ENCODE measurements at places on chromosomes 16 and 17.

DNA sequence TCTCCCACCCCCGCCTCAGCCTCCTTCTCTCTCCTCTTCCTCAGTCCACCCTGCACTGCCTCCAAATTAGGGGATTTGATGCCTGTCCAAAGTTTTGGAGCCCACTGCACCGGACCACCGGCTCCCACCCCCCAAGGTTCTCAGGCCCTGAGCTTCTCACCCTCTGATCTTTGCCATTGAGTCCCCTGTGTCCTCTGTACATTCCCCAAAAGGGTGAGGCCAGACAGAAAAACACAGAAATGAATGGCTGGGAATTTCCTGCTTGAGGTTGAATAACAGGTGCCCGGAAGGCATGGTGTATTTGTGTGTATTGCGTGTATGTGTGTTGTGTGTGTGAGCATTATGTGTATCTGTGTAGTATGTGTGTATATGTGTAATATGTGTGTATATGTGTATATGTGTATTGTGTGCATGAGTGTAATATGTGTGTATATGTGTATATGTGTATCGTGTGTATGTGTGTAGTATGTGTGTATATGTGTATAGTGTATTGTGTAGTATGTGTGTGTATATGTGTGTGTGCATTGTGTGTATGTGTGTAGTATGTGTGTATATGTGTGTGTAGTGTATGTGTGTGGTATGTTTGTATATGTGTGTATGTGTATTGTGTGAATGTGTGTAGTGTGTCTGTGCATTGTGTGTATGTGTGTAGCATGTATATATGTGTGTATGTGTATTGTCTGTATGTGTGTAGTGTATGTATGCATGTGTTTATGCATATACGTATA, 16.0 kb upstream of the CCL17 start:
- no peak for DNase-seq

DNA sequence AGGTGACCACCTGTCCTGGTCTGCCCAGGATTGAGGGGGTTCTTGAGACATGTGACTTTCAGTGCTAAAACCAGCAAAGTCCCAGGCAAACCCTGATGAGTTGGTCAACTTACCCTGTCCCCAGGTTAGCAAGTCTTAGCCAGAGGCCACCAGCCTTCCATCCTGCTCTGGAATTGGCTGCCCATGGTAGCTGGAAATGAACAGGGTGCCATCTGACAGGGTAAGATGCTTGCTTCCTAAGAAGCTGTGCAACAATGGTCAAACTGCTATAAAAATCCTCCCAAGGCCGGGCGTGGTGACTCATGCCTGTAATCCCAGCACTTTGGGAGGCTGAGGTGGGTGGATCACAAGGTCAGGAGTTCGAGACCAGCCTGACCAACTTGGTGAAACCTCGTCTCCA, 22.8 kb upstream of the MTMR4 start:
- no peak for DNase-seq

DNA sequence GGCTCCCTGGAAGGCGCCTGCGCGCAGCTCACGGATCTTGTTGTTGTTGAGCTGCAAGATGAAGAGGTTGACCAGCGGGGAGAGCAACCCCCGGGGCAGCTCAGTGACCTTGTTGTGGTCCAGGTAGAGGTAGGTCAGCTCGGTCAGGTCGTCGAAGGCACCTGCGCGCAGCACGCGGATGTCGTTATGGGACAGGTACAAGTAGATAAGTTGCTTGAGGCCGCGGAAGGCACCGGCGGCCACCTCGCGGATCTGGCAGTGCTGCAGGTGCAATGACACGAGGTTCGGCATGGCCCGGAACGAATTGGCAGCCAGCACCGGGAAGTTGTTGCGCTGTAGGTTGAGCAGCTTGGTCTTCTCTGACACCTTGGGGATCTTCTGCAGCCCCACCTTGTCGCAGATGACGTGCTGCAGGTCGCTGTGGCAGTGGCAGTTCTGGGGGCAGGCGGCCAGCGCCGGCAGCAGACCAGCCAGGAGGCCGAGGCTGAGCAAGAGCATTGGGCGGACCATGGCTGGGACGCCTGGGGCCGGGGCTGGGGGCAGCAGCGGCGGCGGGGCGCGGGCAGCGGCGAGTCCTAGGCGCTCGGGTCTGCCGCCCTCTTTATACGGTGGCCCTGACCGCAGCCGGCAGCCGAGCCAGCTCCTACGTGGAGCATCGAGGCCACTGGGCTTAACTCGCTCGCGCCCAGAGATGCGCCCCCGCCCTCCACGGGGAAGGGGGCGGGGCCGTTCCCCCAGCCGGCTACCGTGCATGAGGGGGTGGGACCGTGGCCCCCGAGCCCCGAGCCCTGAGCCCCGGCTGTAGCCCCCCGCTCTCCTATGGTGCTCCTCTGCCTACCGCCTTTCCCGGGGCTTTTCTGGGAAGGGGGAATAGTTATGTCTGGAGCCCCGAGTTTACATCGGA, at the start of gene CHAD:
CHAD (minus strand) TSS at position 577 of the 904 bp plus-strand sequence; CDS start at position 510, 67 bp downstream.
- no peak for DNase-seq

DNA sequence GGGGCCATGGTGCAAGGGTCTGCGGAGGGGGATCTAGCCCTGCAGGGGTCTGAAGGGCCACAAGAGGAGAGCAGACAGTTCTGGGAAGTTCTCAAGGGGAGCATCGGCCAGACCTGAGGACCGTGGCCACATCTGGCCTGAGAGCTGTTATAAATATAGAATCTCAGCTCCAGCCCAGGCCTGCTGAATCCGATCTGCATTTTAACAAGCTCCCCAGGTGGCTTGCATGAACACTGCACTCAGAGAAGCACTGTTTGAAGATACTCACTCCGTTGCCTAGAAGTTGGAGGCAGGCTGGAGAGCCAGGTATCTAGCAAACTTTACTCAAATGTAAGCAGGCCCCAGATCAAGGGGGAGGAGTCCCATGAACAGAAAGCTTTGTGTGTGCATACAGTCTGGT, 61.3 kb downstream of the NKD1 start:
- DNase-seq: no peak

DNA sequence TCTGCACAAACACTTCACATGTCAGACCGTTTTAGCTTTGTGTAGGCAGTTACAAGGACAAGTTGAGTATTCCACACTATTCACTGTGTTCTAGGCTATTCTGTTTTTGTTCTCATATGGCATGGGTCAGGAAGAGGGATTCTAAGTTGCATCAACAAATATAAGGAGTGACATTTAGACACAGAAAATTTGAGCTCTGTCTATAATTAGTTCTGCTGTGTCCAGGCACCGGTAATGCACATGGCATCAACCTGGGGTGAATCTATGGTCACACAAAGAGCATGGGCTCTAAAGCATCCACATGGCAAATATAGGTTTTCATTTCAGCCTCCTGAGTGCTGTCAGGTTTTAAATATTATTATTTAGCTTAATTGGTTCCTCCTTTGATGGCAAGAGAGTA, 130.4 kb upstream of the PMFBP1 start:
- DNase-seq: no peak

- no peak for DNase-seq
Measured at GRCh38 chr17:17745476-17746455, 64.5 kb downstream of the RAI1 start.

DNA sequence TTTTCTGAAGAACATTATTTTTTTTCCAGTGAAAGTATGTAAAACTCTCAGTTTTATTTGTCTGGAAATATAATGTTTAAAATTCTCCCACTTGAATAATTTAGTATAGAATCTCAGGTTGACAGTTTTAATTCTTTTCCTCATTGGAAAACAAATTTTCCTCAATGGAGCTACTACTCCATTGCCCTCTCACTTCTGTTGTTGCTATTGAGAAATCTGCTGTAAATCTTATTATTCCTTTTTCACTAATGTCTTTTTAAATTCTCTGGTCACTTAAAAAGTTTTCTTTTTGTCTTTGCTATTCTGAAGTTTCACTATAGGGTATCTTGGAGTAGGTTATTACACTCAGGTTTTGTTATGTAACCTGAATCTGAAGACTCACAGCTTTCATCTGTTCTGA, 216.1 kb upstream of the PMFBP1 start:
- DNase-seq: no peak

DNA sequence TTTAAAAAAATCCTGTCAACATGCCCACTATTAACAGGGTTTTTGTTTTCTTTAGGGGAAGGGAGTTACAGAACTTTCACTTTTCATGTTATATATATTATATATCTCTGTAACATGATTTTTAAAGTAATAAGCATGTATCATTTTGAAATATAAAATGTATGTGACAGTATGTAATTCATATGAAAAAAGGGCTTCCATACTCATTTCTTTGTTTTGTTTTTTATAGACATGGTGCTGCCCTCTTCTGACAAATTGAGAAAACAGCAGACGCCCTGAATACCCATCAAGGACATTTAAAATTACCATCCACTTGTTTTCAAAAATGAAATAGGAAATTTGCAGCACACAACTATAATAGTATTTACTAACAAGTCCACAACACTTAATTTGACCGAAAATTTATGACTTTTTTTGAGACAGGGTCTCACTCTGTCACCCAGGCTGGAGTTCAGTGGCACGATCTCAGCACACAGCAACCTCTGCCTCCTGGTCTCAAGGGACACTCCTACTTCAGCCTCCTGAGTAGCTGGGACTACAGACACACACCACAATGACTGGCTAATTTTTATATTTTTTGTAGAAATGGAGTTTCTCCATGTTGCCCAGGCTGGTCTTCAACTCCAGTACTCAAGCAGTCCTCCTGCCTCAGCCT, 30.4 kb downstream of the CFDP1 start:
- DNase-seq: no peak

GRCh38 chr16:16146380-16147315, 76.6 kb downstream of the ABCC6 start:
- DNase-seq: no peak

GRCh38 chr17:50219342-50219741, 17.9 kb upstream of the COL1A1 start:
- DNase-seq: no peak

GRCh38 chr16:11603331-11603750, 16.6 kb upstream of the LITAF start:
- no peak for DNase-seq

Data from urinary bladder (tissue), 4 donors.